T47D (cell line): ENCODE measurements at places on chromosomes 6 and 20.
A peak's percentile ranks its signal among the peaks of the same experiment; 100 is the strongest.

DNA sequence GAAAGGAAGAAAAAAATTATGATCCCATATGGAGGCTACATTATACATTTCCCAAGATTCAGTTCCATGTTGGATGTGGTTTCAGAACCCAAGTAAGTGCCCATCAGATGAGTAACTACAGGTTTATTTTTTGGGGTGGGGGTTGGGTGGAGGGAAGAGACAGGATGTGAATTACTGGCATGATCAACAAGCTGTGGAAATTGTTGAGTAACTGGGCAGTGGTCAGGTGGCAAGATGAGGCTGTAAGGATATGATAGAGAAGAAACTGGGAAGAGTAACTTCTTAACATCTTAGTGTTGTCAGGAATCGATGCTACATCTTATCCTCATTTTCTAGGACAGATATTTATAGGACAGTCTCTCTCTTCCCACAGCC is 153.5 kb downstream of the CFAP61 start:
- no peak for DNase-seq

GRCh38 chr6:147176795-147177194 is 27.4 kb upstream of the STXBP5 start:
- DNase-seq: no peak

- no peak for DNase-seq
Observed at GRCh38 chr20:63547725-63548480, at the start of gene SRMS. TSS of gene SRMS (minus strand) at chr20:63547749. CDS start at chr20:63547463, 286 bp downstream.

DNA sequence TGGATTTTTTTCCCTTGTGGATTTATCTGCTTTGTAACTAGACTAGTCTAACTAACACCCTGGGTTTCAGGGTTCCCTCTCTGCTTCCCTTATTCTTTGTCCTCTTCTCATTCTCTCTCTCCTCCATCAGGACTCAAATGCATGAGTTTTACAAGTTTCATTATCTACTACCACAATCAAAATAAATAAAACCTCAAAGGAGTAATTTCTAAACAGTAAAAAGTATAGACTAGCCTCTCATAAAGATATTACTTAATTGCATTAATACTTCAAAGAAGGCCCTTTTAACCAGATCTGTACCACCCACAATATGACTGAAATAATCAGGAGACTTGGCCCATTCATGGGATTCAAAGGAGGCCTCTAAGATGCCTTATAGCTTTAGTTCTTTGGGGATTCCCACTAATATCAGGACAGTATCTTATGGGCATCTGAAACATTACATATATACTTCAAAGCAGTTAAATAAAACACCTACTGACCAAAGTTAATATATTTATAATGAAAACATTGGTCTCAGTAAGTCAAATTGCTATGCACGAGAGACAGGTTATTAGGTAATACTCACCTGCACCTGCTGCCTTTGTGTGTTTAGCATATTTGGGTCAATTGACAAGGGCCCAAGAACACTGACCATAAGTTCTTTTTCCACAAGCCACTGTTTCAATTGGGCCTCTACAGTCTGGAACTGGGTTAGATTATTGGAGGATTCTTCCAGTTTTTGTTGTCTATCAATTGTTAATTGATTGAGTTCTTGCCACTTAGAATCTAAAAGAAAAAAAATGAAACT is 85.7 kb downstream of the DST start:
- DNase-seq: no peak

DNA sequence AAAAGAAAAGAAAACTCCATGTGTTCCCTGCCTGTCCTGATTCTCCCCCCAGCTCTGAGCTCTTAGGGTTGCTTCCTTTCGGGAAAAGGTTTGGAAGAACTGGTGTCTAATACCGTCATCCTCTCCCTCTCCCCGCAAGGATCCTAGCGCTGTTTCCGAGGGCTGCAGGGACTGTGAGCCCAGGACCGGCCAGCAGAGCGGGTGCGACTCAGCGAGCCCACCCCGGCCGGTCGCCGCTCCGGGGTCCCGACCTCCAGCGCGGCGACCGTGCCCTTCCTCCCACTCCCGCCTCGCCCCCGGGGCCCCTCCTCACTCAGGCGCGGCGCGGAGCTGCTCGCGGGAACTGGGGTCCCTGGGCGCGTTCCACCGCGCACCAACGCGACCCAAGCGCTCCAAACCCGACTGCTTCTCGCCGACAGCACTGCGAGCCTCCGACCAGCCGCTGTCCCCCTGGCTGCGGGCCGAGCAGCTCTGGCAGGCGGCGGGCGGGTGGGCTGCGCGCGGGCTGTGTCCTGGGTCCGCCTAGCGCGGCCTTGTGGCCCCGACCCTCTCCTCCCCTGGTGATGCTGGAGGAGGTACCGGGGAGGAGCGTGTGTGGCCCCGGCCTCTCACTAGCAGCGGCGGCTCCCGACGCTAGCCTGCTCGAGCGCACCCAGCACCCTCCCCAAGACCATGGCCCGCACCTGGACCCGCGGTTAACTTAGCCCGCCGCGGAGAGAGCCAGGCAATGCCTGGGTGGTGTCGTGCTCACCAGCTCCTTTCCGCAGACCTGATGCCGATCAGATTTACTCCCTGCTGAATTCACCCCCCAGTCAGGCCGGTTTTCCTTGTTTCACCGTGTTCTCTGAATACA is at the start of gene PLA2G7:
PLA2G7 (minus strand) TSS at position 509 of the 853 bp plus-strand sequence. CDS start 12,484 bp downstream, outside the sequence.
- peak; percentile 69 for DNase-seq

GRCh38 chr20:9285617-9286016 is 216.7 kb downstream of the PLCB4 start:
- no peak for DNase-seq

DNA sequence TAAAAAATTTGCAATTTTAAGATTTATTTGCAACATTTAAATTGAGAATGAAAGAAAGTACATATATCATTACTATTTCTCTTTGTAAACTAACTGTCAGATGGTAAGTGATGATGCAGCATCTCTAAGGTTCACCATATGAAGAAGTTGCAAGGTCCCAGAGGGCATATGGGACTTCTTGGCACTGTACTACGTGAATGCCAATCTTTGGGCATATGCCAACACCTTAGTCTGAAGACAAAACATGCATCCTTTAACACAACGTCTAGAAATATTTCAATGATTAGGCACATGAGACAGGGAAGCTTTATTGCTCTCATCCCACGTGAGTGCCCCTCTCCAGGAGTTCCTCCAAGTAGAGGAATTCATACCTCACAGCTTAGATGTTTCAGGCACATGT is 66.8 kb downstream of the CDK19 start:
- no peak for DNase-seq

DNA sequence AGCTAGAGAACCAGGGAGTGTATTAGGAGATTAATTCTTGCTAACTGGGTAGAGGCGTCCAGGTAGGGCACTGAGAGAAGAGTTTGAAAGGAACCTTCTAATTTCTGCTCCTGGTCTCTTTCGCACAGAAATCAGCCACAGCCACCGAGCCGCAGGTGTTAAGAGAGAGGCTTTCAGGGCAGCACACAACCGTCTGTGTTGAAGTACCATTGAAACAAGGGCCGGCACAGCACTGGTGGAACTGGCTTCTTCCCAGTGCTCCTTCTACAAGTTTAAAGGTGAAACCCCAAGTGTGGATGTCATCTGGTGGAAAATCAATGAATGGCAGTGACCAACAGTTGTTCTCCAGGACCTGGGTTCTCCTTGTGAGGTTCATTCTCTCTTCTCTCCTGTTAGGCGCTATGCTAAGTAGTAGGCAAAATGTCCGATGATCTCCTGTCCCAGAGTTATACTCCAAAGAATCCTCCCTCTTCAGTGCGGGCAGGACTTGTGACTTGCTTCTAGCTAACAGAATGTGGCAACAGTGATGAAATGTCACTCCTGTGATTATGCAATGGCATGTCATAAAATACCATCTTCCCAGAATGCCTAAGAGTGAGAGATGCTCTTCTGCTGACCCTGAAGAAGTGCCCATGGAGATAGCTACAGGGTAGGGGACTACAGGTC is 15.0 kb upstream of the RIN2 start:
- DNase-seq: no peak

DNA sequence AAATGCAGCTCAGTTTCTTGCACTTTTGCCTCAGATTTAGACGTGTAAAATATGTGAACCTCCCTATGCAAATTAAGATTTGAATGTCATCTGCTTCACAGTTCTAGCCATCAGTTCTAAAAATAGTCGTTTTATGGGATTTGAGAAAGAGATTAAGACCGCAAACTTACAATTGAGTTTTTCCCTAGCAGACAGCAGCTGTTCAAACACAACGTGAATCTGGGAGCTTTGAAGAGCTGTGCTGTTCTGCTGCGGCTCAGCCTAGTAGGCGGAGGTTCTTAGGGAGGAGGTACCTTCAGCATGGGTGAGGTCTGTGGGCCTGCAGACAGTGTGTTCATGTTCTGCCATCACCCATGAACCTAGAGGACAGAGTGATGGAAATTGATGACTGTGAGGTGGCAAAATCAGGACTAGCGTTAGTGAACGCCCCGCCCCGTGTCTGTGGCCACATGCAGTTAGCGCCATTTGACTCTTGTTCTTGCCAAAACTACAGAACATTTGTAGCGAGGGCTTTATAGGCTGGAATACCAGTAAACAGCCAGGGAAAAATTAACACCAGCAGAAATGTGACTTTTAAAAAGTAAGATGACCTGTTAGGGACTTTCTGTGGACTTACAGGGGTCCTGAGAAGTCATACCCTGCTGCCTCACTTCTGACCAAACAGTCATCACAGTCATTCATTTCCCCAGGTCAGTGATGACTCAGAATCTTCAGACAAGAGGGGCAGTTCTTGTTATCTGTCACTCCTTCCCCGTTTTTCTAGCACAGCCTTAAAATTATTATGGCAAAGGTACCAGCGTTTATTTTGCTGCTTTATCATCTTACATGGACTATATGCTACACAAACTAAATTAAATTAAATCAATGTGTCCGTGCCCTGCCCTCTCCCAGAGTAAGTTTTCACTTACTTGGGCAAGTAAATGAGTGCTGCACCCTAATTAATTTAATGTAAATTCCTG is 84.3 kb upstream of the TMEM181 start:
- peak; percentile 61 for DNase-seq

- DNase-seq: no peak
Observed at GRCh38 chr6:54491431-54491830, 183.2 kb downstream of the TINAG start.

- DNase-seq: no peak
Observed at GRCh38 chr6:44999066-44999465, 329.1 kb upstream of the RUNX2 start.

GRCh38 chr20:47775841-47776240 is 9.4 kb downstream of the SULF2 start:
- no peak for DNase-seq

- DNase-seq: no peak
Observed at GRCh38 chr20:41436679-41437078, 70.1 kb upstream of the EMILIN3 start.

- DNase-seq: no peak
Observed at GRCh38 chr6:30787954-30788353, 43.6 kb upstream of the IER3 start.

- DNase-seq: peak; percentile 60
Observed at GRCh38 chr6:73969971-73970970, 274.3 kb downstream of the CD109 start.

DNA sequence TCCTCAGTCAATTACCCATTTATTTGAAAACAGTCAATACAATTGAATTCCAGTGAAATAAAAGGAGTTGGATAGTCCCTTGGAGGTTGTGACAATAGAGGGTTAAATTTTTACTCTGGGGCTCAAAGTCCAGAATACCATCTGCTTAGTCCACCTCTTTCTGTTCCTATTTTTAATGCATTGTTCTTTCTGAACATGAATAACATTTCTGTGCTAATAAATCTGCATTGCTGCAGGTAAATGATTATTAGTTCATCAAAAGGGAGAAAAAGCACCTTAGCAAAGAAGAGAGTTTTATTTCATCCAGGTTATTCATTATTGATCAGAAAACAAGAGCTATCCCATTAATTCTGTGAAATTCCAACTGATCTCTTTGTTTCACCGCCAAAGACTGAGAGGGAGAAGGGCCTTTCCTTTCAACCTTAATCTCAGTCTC is 166.1 kb upstream of the OLIG3 start:
- no peak for DNase-seq

GRCh38 chr6:11413728-11414127 is 123.8 kb upstream of the TMEM170B start:
- no peak for DNase-seq

- no peak for DNase-seq
Observed at GRCh38 chr6:135880066-135880972, 28.8 kb downstream of the PDE7B start.

DNA sequence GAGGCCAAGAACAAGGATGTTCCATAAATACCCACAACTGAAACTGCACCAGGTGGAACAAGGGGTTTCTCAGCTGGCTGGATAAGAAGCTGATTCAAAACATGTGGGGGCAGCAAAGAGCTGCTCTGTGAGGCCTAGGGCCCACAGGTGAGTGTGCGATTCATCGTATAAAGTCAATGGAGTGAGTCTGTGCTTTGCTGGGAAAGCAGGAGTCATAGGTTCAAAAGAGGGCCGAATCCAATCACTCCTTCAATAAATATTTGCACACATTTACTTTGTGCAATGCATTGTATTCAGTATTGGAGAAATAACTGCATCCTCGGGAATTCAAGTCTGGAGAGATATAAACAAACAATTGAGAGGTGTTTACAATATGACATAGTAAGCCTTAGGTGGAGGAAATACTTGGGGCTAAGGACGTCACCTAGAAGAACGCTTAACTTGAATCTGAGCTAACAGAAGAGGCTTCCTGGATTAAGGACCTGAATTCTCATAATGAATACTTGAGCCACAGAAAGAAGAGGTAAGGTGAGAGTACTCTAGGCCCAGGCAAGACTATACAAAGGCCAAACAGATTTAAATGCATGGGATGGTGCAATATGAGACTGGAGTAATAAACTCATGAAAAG is 83.7 kb upstream of the TMEM30A start:
- DNase-seq: peak; percentile 11

GRCh38 chr6:29907637-29908340 is 34.5 kb upstream of the HLA-A start:
- no peak for DNase-seq

- DNase-seq: peak; percentile 23
Observed at GRCh38 chr6:110814102-110815014, 911 bp downstream of the CDK19 start.

GRCh38 chr6:164346631-164347030 is 932.1 kb downstream of the QKI start:
- DNase-seq: no peak

GRCh38 chr6:37698264-37699137 is 818 bp upstream of the MDGA1 start:
- peak; percentile 40 for DNase-seq

DNA sequence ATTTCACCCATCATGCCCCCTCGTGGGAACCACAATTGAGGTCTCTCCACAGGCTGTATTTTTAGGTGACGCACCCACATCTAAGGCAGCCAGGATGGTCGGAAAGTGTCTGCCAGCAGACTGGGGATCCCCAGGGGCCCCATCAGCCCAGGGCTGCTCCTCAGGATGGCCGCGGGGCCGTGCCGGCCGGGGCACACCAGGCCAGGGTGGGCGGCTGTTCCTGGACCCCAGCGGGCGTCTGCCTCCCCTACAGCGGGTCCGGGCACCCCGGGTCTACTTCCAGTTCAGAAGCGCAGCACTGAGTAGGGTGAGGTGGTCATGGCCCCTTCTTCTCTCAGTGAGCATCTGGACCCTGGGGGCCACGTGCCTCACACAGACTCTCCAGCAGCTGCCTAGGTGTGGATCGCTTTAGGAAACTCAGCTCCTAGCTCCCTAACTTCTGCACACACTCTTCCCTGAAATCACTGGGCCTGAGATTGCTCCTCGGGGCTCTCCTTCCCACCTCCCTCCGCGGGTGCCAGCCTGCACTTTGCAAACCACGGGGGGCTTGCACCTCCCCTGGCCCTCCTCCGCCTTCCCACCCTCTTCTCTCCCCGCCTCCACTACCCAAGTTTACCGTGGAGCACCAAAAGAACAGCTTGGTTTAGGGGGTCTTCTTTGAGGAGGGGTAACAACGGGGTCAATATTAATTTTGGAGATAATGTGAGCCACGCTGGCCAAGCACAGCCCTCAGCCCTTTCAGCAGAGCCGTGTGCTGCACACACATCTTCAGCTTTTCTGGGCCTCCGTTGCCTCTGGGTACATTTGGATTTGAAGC is 14.2 kb upstream of the FOXC1 start:
- DNase-seq: no peak
